ENCODE measurements at places on chromosomes 3 and 15.

DNA sequence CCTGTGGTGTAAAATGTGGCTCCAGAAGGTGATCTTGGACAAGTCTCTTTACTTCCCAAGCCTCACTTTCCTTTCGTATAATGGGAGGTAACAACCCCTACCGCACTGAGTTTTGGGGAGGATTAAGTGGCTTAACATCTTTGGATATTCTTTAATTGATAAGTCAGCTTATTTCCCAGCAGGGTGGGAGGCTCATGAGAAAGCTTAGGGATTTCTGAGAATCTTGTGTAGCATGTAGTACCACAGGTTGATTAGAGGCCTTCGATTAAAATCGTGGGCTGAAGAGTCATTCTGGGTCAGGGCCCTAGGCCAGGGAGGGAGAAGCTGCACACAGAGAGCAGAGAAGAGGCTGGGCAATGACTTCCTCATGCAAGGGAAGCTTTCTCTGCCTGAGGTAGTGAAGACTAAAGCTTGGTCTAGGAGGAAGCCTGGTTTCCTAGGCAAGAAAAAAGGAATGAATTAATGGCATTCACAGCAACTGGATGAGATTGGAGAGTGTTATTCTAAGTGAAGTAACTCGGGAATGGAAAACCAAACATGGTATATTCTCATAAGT lies 1.5 kb upstream of the NMNAT3 start:
- peak; percentile 28 for DNase-seq

- no peak for DNase-seq
Measured at GRCh38 chr3:133838296-133838789, 32.7 kb downstream of the SRPRB start.

DNA sequence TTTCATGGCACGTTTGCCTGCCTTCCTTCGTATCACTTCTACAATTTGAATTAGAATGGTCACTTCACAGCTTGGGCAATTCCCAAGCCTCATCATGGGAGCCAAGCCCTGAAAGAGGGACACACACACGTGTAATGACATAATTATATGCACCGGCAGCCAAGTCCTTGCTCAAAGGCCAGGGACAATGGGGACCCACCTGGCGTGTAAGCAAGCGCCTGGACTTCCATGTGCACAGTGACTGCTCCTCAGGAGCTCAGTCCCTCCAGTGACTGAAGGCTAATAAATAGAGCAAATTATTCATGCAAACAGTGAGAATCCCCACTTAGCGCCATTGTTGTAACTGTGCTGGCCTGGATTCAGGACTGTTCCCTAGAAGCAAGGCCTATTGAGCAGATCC lies 115.1 kb downstream of the DNAJB8 start:
- DNase-seq, result no peak

DNA sequence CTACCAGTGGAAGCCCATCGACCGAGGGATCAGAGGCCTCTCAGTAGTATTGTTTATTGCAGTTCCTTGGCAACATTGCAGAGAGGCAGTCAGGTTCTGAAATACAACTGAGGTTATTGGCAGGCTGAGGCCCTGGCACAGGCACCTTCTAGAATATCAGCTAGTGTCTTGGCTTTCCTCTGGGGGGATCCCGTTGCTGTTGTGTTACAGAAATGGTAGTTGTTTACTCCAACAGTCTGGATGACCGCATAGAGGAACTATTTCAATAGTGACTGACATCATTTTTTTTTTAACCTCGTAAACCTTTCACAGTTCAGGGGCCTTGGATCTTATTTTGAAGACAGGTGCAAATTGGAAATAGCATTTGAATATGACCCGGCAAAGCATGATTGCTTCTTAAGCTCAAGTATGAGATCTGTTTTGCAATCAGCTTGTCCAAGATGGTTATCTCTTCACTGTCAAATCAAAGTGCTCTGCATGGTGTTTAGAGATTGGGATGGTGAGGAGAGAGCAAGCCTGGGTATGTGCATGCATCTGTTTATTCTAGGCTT lies 63.9 kb downstream of the PGPEP1L start:
- no peak for DNase-seq

GRCh38 chr3:7436542-7436941 lies 575.6 kb downstream of the GRM7 start:
- no peak for DNase-seq

Measured in common myeloid progenitor, CD34-positive (primary cell).